ENCODE measurements at places on chromosomes 7 and 10.
A peak's percentile ranks its signal among the peaks of the same experiment; 100 is the strongest.

DNA sequence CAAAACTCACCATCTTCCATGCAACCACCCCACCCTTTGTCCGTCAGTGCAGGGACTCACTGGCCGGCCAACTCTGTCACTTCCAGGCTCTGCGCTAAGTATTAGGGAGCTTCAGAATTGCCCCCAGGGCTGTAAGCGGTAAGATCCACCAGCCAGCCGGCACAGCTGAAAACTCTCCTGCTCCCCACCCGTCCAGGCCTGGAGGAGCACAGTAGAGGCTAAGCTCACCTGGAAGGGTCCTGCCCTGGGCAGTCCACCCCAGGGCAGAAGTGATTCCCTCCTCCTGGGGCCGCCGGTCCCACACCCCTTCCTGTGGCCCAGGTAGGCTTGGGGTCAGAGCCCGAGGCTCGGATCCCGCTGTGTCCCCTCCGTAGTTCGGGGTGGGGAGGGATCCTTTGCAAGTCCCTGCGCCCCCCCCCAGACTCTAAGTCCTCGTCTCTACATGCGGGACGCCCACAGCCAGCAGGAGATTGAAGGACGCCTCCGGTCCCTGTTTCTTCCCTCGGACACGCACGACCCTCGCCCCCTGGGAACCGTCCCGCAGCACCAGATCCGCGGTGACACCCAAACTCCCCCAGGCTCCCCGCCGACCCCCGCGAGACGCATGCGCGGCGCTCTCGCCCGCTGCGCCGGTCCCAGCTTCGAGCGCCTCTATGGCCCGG is 138.9 kb downstream of the ARHGAP22 start:
- DNase-seq, result no peak

- DNase-seq, result no peak
Observed at GRCh38 chr10:117936141-117936540, 110.6 kb downstream of the RAB11FIP2 start.

DNA sequence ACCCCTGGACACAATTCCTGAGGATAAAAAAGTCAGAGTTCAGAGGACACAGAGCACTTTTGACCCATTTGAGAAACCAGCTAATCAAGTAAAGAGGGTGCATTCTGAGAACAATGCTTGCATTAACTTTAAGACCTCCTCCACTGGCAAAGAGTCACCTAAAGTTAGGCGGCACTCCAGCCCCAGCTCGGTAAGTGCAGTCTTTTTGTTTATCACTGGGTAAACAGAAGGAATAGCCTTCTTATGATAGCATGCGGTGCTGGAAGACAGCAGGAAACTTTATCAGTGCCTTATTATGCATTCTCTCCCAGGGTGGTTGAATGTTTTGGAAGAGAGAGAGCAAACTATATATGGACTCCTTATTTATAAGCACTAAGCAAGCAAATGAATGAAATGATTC is 130.5 kb downstream of the CDK14 start:
- no peak for DNase-seq

GRCh38 chr7:11716185-11716584 is 115.8 kb downstream of the THSD7A start:
- DNase-seq, result no peak

- peak; percentile 56 for DNase-seq
Observed at GRCh38 chr10:21496343-21497176, 28.9 kb downstream of the SKIDA1 start.

DNA sequence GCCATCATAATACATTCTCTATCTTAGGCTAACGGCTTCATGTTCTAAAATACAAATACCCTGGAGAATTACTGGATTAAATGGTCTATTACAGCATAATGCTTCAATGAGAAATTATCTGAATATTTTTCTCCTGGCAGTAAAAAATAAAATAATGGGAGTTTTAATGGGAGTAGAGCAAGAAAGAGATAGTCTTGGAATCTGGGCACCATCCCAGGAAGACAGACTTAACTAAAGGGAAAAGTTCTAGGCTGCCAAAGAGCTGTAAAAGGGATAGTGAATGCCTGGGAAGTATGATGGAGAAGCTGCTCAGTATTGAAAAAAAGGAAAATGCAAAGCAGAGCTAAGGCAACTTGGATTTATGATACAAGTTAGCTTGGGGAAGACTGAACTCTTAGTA is 12.1 kb upstream of the SYPL1 start:
- no peak for DNase-seq

DNA sequence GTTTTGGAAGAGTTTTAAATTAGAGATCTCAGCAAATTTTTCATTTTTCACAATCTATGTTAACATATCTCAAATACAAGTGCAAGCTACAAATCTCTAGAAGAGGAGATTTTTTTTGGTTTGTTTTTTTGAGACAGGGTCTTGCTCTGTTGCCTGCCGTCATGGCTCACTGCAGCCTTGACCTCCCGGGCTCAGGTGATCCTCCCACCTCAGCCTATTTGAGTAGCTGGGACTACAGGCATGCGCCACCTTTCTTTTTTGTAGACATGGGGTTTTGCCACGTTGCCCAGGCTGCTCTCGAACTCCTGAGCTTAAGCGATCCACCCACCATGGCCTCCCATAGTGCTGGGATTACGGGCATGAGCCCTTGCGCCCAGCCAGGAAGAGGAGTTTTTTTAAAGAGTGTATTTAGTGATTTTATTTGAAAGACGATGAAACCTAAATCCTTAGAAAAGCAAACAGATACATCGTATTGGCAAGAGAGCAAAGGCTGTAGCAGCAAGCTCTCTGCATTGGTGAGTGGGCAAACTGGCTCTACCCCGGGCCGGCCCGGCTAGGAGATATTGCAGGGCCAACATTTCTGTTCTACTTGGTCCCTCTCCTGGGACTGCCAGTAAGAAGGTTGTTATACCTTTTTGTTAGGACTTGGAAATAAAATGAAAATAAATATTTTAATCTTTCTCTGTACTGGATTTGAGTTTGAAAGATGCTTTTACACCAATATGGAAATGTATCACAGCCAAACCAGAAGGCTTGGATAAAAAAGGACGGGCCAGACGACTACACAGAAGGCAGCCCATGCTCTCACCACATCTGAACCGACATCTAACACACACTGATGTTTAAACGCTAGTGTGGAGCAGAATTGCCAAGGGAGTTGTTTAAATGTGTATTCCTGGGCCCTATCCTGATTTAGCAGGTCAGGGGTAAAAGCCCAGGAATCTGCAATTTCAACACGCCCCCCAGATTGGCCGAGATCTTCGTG is 49.6 kb upstream of the RHEB start:
- no peak for DNase-seq

GRCh38 chr7:42238709-42239366 is 1.8 kb upstream of the GLI3 start:
- DNase-seq, result no peak

DNA sequence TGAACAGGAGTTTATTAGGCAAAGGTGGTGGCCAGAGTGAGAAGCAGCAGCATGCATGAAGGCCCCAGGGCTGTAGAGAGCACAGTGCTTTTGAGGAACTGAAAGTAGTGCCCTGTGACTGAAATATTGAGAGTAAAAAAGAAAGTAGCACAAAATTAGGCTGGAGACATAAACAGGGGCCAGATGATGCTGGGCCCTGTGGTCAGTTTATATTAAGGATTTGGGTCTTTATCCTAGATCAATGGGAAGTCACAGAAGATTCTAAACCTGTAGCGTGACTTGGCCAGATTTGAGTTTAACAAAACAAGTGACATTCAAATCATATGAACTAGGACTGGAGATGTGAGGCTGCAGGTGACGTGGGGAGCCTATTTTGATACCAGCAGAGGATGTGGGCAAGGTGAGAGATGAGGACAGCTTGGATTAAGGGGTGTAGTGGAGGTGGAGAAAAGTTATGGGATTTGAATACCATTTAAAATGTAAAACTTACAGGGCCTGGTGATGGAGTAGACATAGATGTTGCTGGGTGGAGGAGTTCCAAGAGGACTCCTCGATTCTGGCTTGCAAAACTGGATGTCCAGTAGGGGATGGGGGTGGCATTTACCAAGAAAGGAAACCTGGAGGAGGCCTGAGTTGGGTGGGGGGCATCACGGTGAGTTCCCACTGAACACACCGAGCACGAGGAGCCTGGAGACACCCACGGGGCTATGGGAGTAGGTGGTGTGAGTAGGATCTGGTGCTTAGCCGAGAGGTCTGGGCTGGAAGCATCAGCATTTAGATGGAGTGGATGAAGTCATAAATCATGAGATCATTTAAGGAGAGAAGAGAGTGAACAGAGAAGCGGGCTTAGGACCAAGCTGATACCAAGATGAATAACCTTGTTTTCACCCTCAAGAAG is 52.8 kb downstream of the HHEX start:
- DNase-seq, result no peak

GRCh38 chr7:90828601-90829000 is 232.5 kb downstream of the CDK14 start:
- DNase-seq, result no peak

GRCh38 chr10:107665459-107665858 is 501.0 kb upstream of the SORCS1 start:
- no peak for DNase-seq

- DNase-seq, result no peak
Observed at GRCh38 chr7:36985316-36985715, 261.0 kb upstream of the AOAH start.

- no peak for DNase-seq
Observed at GRCh38 chr7:36336390-36336789, 53.3 kb upstream of the ANLN start.

DNA sequence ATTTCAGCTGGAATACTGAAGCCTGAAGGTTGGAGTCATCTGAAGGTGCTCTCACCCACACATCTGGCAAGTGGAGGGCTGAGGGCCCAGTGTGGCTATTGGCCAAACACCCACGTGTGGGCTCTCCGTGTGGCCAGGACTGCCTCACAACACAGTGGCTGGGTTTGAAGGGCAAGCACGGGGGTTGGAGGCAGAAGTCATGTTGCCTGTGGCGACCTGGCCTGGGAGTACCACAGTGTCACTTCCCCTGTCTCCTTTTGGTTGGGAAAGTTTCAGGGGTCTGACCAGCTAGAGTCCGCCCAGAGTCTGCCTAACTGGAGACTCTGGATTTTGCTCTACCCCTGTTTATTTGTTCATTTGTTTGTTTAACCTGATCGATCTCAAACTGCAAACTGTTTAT is 169.5 kb downstream of the DNAJB6 start:
- no peak for DNase-seq

DNA sequence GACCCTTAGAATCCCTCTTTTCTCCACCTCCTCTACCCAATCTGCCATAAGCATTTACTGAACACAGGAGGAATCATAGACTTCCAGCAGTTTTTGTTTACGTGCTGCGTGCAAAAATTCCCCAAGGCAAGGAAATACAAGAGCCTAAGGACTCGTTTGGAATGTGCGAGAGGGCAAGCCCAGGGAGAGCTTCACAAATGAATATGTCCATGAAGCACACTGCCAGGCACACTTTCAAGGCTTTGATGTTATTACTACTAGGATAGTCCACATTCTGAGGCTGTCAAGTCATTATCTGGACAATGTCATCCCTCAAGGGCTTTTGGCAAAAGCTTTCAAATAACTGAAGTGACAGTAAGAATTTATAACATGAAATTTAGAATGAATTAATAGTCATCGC is 214.7 kb upstream of the TBX20 start:
- DNase-seq, result no peak

DNA sequence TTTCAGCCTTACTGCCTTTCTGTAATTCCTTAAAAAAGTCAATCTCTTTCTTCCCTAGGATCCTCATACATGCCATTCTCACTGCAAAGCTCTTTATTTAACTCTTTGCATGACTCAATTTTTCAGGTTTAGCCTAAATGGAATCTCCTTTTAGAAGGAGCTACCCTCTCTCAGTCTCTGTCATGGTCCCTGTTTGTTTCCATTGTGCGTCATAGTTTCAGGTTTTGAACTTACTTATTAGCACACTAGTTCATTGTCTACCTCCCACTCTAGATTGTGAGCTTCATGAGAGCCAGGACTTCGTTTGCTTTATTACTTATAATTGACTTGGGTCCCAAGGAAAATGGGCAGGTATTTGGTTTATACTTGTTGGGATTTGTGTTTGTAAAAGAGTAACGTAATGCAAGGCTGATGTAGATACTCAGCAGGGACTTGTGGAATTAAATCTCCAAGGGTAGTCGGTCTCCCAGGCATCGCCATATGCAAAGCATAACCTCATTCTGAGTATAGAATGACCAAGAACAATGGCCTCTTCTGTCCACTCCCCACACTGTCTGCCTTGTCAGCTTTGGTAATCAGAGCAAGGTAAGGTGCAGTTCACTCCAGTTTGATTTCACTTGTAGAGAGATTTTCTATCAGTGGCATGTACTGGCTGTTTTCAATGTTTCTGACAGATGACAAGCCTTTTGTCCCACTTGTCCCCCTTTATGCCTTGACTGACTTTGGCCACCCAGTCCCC is 252.0 kb downstream of the SORCS3 start:
- DNase-seq, result no peak

DNA sequence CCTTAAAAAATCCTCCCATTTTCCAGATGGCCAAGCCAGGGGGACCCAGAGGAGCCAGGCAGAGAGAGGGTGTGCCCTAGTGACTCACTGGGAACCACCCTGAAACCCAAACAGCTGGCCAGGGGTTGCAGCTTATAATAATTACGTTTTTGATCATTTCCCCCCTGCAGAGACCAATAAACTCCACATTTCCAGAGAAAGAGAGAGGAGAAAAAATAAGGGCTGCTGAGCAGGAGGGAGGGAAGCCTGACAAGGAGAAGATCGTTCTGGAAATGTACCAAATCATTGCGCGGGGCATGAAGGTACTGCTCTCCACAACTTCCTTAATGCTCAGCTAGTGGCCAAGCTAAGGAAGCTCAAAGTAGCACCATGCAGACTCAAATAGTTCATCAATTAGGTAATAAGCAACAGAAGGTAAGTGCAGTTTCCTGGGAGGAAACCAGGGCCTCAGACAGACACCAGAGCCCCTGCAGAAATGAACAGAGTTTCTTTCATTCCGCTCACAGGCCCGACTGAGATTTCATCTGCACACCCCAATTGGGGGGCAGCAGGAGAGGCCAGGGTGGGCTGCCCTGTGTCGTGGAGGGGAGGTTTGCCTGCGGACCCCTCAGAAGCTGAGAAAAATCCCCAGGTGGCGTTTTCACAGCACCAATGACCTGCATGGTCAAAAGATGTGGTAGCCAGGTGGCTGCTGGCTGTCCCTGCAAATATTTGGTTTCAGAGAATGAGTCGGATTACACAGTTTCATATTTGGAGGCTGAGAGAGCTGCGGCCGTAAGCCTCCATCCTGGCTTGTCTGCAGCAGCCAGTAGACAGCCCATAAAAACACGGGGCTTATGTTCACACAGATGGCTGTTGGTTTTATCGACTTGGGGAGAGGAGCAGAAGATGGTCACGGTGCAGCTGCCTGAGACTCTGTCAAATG is 153.2 kb upstream of the LYZL2 start:
- no peak for DNase-seq

GRCh38 chr10:78728176-78728575 is 340.6 kb upstream of the ZMIZ1 start:
- no peak for DNase-seq

DNA sequence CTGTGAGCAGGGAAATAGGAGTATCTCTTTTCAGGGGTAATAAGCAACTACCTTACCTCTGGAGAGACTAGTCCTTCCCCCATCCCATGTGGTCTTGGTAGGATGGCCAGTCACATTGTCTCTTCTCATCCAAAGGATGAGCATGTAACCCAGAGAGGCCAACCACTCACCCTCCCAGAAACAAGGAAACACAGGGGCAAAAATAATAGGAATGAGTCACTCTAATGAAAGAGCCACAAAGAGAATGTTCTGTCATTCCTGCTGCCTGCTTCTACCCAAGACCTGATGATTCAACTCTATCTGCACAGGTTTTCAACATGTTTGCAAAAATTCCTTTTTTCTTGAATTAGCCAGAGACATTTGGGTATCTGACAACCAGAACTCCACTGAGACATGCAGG is 99.3 kb upstream of the NFE2L3 start:
- no peak for DNase-seq

- no peak for DNase-seq
Observed at GRCh38 chr7:49768835-49769234, 4.6 kb upstream of the VWC2 start.

- no peak for DNase-seq
Observed at GRCh38 chr10:30756151-30756550, 126.6 kb upstream of the LYZL2 start.
